NCI-H1092 treated with DMSO at 0.1 percent for 48 hours (cell line): ENCODE measurements at places on chromosomes 11 and 22.
A peak's percentile ranks its signal among the peaks of the same experiment; 100 is the strongest.

- no peak for DNase-seq
Observed at GRCh38 chr11:108635106-108635505, 29.8 kb upstream of the DDX10 start.

DNA sequence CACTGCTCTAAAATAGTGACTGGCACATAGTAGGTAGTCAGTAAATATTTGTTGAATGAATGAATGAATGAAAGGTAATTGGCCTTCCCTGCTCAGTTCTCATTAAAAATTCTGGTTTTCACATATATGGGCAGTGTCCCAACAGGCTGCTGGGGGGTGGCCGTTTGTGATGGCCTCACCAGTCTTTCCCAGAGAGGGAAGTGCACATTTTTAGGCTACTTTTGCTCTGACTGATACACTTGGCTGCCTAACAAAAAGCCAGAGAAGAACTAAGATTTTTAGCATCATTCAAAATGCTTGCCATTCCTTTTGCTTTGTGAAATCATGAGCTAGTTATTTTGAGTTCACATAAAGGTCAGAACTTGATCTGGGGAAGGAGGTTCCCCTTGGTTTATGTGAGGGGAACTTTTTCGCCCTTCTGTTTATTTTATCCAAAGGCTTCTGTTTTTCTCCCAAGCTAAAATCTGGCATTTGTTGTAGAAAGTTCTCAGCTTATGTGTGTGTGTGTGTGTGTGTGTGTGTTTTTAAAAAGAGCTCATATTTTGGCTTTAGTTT, 83.1 kb downstream of the PTPRJ start:
- no peak for DNase-seq

DNA sequence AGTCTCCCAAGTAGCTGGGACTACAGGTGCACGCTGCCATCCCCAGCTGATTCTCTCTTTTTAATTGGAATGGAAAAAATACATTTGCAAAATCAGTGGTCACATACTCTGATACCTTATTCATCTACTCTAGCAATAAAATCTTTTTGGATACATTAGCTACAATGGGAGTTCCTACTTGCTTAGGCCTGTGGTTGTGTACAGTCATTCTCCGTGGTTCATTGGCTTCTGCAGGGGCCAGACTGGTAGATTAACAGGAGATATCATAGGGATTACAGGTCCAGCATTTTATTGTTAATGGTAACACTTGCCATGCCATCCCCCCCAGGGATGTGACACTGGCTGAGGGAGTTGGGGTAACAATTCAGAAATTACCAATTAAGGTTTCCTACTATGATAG, 140.0 kb downstream of the ADAMTS15 start:
- DNase-seq, result no peak

DNA sequence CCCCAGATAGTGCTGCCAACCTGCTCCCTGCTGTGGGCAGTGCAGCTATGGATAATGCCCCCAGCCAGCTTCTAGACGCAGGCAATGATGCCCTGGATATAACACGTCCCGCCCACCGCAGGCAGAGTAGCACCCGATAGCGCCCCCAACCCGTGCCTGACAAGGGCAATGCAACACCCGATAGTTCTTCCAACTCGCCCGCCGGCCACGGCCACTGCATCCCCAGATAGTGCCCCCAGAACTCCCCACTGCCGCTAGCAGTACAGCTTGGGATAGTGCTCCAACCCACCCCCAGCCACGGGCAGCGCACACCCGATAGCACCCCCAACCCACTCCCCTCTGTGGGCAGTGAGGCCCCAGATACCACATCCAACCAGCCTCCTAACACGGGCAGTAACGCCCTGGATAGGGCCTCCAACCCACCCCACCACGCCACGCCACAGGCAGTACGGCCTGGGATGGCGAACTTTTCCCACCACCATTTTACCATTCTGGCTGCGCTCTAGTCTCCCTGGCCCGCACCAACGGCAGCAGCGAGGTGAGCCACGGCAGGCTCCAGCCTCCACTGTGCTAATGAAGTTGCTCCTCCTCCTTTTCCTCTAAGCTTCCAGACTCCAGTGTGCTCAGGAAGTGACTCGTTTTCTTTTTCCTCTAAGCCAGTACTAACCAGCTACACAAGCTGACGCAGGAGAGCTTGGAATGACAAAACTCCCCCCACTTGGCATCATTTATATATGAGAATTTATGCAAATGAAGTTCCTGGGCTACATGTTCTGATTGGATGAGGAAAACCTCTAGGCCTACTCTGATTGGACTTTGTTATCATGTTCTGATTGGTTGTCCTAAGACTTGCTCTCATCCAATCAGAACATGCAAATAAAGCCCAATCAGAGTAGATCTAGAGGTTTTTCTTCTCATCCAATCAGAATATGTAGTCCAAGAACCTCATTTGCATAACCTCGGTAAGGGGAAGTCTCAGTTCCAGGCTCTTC, 3.0 kb upstream of the RFPL3 start:
- DNase-seq, result no peak

DNA sequence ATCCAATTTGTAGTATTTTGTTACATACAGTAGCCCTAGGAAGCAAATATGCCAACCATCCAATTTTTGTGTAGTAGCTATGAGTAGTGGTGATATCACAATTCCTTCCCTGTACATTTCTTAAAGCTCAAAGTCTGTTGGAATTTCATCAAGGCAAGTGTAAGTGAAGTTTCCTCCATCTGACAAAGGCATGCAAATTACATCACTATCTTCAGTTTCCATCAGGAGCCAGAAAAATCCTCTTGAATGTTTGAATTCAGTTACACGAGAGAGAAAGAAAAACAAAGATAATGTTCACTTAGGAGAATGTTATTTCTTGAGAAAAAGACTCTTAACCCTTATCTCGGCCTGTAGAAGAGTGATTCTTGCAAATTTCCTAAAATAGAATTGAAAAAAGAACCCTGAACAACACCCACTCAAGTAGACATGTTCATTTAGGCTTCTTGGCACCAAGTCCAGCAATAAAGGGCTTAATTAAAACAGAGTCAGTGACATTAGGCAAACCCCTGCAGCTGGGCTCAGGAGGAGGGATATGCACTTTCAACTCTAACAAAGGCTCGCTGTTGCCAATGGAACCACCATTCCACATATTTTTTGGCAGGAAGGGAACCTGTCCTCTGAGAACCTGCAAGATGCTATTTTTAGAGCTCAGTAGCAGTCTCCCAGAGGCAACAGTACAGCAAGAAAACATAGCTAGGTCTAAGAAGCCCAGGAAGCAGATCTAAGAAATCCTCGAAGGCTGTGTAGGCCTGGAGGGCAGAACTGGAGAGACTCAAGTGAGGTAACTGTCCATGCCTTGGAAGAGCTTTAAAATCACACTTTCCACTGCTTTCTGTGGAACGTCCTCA, 144.6 kb downstream of the CCDC81 start:
- DNase-seq, result peak; percentile 52

- no peak for DNase-seq
Observed at GRCh38 chr11:122749005-122749687, 89.2 kb upstream of the CRTAM start.

DNA sequence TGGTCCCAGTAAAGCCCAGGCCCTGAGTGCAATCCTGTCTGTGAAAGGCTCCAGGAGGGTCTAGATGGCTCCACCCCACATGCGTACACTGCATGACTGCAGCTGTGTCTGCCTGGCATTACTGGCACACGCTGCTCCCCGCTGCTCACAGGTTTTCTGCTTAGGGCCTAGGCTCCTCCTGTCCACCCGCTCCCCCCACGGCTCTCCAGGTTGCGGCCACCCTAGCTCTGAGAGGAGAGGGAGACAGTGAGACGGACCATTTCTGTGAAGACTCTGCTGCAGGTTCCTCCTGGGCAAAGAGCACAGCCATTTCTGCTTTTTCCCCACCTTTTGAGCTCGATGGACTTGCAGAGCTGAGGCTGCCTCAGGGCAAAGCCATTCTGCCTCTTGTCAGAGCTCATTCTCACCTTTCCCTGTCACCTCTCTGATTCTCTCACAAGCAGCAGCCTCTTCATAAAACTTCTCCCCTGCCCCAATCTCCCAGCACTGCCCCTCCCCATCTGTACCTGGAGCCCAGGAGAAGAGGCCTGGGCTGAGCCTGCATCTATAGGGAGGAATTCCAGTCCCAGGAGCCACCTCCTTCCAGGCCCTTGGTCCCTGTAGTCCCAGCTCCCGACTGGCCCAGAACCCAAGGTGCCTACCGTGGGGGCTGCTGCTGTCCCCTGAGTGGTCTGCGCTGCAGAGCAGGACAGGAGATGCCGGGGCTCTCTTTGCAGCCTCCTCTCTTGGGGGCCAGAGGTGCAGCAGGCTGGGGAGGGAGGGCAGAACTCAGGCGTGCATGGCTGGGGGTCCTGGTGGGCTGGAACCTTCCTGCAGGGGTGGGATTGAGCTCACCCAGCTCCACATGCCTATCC, 433.7 kb upstream of the B3GAT1 start:
- DNase-seq, result no peak
